A549 treated with GW870086 at 1 μM for 4 hours (cell line): ENCODE measurements at places on chromosomes 4 and X. TPM values are rescaled to one million over a fixed set of nuclear protein-coding genes. Genes with fewer than 3 reads are reported as not detected.

GLOD5 gene
- total RNA-seq: not detected in 5 replicates

GAGE2A gene
- total RNA-seq: not detected in 5 replicates

DMRTC1B gene
- total RNA-seq: not detected in 5 replicates

PAGE1 gene
- 0.29 TPM in 1 of 5 replicates, not detected in the others for total RNA-seq

FAM9C gene
- total RNA-seq: 0.13 TPM in 1 of 5 replicates, not detected in the others

PGAM4 gene
- 0.35 to 0.55 TPM (median 0.44 TPM) in 4 of 5 replicates, not detected in the other for total RNA-seq

STS gene
- total RNA-seq: 1.5 to 2.1 TPM (median 2.0 TPM) in 5 replicates

NAT8L gene
- total RNA-seq: 10.0 to 14.0 TPM (median 13.2 TPM) in 5 replicates

HTN3 gene
- not detected in 5 replicates for total RNA-seq

TEX13D gene
- not detected in 5 replicates for total RNA-seq

ARMCX1 gene
- total RNA-seq: 0.21 to 0.46 TPM (median 0.35 TPM) in 5 replicates

KLHL4 gene
- total RNA-seq: 5.6 to 7.4 TPM (median 7.0 TPM) in 5 replicates

ZNF732 gene
- total RNA-seq: not detected in 5 replicates

FGFR3 gene
- 1.2 to 3.1 TPM (median 2.8 TPM) in 5 replicates for total RNA-seq

STBD1 gene
- 9.5 to 11.5 TPM (median 10.1 TPM) in 5 replicates for total RNA-seq
